ENCODE measurements at places on chromosomes 2 and 18.

DNA sequence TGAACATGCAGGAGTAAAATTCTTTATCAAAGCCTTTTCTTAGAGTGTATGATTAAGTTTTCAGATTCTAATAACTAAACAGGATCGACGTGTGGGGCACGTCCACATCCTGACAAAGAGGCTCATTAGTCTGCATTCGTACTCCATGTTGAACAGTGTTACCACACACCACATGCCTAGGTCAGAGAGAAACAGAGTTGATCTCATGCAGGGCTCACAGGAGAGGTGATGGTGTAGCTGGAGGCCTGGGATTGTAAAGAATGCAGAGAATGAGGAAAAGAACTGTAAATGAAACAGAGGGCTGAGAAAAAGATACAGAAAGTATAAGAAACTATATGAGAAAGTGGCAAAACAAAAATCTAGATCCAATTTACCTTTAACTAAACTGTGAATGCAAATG, 632.5 kb downstream of the BCL11A start:
- DNase-seq = no peak

GRCh38 chr2:1843646-1844045, 99.3 kb upstream of the PXDN start:
- no peak for DNase-seq

DNA sequence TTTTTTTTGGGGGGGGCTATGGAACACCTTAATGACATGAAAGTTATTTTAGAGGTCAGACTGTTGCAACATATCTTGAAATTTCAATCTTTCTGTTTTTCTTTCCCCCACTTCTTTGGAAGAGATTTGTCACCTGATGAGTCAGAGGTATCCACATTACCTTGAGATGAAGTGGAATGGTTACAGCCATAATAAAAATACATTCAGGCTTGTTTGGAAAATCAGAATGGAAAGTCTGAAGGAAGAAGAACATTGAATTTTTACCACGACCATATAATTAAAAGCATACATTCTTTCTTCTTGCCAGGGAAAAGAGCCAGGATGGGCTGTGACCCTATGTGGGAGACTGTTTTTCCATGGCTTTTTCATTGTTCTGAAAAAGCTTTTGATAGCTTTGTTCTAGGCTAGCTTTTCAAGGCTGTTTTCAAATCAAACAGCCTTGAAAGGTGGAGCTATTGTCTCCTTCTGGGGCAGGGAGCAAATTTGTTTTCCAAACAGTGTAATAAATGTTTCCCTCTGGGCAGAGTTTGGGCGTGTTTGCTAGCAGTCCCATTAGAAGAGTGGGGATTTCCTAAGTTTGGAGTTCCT, 2.3 kb upstream of the GTF3C3 start:
- DNase-seq = no peak

GRCh38 chr2:103249462-103249861, 487.6 kb downstream of the TMEM182 start:
- no peak for DNase-seq

DNA sequence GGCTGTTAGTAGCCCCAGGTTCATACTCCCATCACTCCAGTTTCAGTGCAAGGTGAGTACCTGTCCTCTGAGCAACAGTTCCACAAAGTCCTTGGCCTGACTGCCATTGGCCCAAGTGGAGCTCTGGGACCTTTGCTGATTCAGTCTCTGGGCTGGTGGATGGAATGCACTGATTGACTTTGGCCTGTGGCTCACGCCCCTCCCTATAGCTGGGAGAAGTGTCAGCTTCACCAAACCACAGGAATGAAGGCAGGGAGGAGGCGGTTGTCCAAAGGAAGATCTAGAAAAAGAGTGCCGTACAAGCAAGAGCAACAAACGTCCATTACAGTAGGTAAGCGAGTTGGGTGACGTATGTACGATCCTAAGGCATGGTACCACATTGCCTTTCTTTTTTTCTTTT, 34.0 kb downstream of the QPCT start:
- no peak for DNase-seq

GRCh38 chr2:112577756-112578155, 6.7 kb upstream of the CHCHD5 start:
- no peak for DNase-seq

GRCh38 chr18:37524498-37525261, 40.9 kb downstream of the CELF4 start:
- DNase-seq = no peak

- no peak for DNase-seq
These were observed 8.0 kb downstream of the PDCD1 start for GRCh38 chr2:241850544-241851324.

DNA sequence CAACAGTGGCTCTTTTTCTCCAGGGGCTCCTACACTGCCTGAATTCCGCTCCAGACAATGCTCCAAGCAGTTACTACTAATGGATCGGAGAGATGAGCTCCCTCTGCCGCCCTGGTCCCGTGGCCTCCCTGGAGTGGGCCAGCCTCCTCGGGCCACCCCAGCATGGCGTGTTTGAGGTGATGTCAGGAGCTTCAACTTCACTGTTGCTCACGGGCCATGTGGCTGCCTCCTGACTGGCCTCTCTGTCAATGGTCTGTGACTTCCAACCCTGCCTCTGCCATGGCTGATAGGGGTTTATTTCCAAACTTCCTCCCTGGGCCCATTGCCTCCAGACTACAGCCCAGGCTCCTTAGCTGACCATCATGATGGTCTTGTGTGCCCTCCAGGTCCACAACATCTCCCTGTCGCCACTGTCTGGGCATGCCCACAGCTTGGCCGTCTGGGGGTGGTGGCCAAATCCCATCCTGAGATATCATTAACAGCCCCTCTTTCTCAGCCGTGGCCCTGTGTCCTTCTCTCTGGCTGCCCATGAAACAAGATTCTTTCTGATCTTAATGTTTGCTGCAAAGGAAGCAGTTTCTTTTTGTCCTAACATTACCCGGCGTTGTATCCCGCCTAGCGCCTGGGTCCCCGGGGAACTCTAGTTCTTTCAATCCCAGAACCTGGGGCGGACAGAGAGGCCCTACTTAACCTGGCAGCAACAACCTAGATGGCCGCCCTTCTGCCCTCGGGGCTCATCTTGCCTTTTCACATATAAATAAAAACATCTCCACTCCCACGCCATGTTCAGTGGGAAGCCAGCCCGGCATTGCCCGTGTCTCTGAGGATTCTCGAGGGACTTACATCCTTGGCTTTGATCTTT, 38.1 kb downstream of the ATOH8 start:
- no peak for DNase-seq

DNA sequence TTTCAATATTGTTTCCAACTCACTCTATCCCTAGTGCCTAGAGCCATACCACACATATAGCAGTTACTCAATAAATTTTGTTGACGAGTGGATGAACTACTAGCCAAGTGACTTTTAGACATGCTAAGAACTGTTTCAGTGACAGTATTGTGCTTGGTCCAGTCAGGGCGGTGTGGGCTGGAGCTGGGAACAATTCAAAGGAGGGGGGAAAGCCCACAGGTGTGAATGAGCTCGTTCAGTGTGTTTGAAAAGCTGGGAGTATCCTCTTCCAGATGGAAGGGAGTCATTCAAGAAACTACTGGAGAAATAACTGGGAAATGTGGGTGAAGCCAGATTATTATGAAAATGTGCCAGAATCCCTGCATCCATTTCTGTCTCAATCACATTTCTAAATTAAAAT, 1.7 kb upstream of the SERPINE2 start:
- DNase-seq = no peak

- DNase-seq = no peak
These were observed 145.8 kb downstream of the LAMA3 start for GRCh38 chr18:23835091-23835490.

GRCh38 chr2:228876276-228876675, 394.8 kb downstream of the PID1 start:
- DNase-seq = no peak

DNA sequence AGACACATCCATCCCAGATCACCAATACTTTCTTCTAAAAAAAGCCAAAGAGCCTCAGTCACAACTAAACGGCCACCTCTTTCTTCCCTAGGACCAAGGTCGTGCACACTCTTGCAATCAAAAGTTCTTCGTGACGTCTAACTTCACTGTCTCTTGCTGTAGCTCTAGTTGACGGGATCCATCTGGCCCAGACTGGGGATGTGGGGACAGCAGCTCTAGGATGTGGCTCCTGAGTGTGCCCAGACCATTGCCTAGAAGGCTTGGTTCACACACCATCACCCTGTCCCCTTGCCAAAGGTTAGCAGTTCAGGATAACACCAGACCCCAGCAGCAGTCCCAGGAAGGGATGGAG, 98.2 kb downstream of the TNS1 start:
- DNase-seq = no peak

DNA sequence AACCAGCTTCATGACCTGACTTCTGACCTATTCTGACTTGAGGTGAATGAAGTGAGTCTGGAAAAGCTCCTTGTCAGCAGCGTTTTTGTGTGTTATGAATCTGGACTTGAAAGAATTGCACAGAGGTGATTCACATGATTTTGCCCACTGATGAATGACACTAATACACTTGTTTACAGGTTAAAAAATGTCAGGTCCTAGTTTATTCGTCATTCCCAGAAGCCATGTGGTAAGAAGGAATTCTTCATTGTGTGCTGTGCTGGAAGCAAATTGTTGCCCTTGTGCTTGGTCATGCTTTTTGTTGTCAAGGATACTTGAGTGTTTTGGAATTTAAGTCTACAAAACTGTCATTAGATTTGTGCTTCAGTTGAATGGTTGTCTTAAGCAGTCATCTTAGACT, 15.5 kb downstream of the SEC11C start:
- DNase-seq = no peak

GRCh38 chr2:133485868-133486267, 82.4 kb downstream of the NCKAP5 start:
- DNase-seq = no peak

- DNase-seq = no peak
These were observed 78.8 kb upstream of the ARHGAP28 start for GRCh38 chr18:6650747-6651146.

- DNase-seq = no peak
These were observed 141.5 kb downstream of the SPHKAP start for GRCh38 chr2:228039752-228040534.

- DNase-seq = peak; percentile 76
These were observed 85.3 kb downstream of the TRAPPC8 start for GRCh38 chr18:31857526-31858106.

- DNase-seq = no peak
These were observed 637.8 kb upstream of the PKDCC start for GRCh38 chr2:41410011-41410410.

GRCh38 chr2:65671670-65672242, 239.4 kb upstream of the SPRED2 start:
- DNase-seq = no peak

- peak; percentile 27 for DNase-seq
These were observed 13.3 kb downstream of the LGALSL start for GRCh38 chr2:64467096-64467843.

- DNase-seq = no peak
These were observed 6.4 kb downstream of the DPP4 start for GRCh38 chr2:162067596-162067995.

DNA sequence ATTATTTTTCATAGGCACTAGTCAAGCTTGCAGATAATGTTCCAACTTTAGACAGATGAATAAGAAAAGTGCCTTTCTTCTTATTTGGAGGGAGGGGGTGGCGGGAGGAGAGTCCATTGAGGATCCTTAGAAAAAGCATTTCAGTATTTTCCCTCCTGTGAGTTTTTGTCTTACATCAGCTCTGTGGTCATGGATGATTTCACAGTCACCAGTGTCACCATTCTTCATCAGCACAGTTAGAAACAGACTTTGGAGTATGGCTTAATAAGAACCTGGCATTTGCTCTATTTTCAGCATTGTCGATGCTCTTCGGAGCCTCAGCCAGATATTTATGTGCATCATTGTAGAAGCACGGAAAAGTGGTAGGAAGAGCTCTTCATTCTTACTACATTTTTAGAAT, 70.1 kb downstream of the SLC39A10 start:
- DNase-seq = no peak

DNA sequence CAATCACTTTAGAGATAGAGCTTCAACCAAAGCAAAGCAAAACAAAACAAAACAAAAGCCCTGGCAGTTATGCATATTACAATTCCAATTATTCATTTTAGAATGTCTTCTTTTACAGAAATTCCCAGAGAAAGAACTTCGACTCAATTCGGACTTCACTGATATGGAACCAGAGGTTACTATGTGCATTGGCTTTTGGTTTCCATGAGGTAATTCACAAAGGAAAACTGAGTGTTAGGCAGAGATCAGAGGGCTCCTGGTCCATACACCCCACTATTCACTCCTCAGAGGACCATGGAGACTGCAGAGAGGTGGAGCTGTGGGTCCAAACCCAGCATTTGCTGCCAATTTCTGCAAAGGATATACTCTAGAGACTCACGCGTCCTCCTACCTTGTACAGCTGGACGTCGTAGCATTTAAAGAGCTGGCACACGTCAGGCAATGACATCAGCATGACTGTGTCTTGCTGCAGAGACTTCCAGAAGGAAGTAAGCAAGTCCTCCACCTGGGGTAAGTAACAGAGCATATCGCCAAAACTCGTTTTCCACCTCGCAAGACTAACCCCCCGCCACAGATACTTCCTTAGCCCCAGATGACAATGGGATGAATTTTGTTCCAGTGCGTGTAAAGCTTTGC, 31.3 kb upstream of the CREG2 start:
- DNase-seq = no peak

- peak; percentile 54 for DNase-seq
These were observed 81.8 kb upstream of the GAREM1 start for GRCh38 chr18:32552421-32553030.

DNA sequence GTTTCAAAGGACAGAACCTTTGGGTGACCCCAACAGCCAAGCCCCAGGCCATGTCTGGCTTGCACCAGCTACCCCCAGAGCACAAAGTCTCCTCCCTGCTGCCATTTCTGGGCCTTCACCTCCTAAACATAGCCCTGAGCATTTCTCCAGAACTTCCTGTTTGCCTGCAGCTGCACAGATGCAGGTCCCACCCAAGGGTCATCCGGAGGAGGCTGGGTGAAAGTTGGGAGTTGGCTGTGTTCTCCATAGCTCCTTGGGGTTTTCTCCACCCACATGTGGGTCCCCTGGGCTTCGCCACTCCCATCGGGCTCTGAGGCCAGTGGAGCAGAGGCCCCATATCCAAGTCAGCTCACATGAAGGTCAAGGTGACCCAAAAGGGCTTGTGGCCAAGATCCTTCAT, 4.3 kb downstream of the TNP1 start:
- no peak for DNase-seq

GRCh38 chr2:31335921-31336585, 78.5 kb downstream of the XDH start:
- DNase-seq = no peak

DNA sequence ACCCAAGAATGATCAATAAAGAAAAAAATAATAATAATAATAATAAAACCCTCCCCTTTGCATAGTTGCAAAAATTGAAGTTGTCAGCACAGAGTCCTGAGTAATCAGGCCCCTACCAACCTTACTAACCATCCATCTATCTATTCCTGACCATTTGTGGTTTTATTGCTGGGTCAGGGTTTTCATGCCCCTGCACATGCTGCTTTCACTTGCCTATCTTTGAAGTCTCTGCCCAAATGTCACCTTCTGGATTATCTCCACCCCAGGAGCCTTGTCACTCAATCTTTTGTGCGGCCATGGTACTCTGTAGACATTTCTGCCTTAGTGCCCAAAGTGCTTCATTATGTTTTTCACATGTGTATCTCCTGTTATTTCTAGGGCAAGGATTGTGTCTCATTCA, 35.1 kb downstream of the SLC30A6 start:
- no peak for DNase-seq

GRCh38 chr2:13137679-13138078, 420.9 kb downstream of the TRIB2 start:
- no peak for DNase-seq

- no peak for DNase-seq
These were observed 97.5 kb downstream of the MRO start for GRCh38 chr18:50722311-50722710.

Data from hematopoietic multipotent progenitor cell (in vitro differentiated cells).